ENCODE measurements at places on chromosomes 1 and 21. TPM values are rescaled to one million over a fixed set of nuclear protein-coding genes. Genes with fewer than 3 reads are reported as not detected.

DNA sequence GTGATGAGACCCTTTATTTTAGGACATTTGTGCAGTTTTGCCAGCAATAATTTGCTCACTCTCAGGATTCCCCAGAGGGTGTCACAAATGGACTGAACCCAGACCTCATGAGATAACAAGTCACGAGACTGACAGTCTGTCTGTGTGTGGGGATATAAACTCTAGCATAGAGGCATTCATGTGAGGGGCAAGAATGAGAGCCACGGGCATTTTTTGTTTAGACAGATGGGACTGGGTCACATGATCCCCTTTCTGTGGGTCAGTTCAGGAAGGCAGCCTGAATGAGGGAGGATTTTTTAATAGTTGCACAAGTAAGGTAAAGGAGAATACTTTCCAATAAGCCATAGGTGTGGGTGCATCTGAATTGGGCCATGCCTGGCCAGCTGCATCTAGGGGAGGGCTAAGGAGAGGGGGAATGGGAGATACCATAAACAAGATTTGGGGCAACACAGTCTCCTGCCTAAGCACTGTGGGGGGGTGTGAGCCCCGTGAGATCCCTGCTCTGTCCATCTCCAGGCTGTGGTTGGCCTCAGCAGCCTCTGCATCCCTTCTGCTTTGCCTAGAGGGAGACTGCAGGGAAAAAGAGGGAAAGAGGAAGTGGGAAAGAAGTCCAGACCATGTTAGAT is 66.6 kb downstream of the NAV1 start:
- DNase-seq = no peak
- no peaks in the 10 kb centered on the region for H3K27me3 ChIP-seq
- H3K4me1 ChIP-seq = peaks cover 44% of the 10 kb centered on the region
- H3K4me3 ChIP-seq = no peak overlapping the region
- no peaks in the 10 kb centered on the region for H3K36me3 ChIP-seq

PADI3 gene
- 0.39 TPM for total RNA-seq

OR2L13 gene
- total RNA-seq = not detected

DNA sequence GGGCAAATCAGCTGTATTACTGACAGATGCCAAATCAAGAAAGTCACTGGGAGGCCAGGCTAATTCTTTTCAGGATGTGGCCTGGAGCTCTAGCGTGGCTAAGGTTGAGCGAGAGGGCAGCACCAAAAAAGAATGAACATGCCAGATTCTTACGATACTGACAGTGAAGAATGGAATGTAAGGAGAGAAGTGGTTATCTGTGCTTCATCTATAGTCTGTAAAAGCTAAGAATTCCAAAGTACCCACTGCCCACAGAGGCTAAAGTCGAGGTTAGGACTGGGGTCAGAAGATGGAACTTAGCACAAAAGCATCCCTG is 32.7 kb downstream of the TFAP2E start:
- H3K27ac ChIP-seq = peak overlapping the region; percentile 40
- peaks cover 14% of the 10 kb centered on the region for H3K4me1 ChIP-seq
- peaks cover 55% of the 10 kb centered on the region for H3K36me3 ChIP-seq
- no peak for DNase-seq
- H3K4me3 ChIP-seq = no peak overlapping the region

- no peaks in the 10 kb centered on the region for H3K36me3 ChIP-seq
- H3K27me3 ChIP-seq = no peaks in the 10 kb centered on the region
- DNase-seq = no peak
- H3K27ac ChIP-seq = no peak overlapping the region
Observed at GRCh38 chr1:115450501-115451040, 112.5 kb upstream of the NGF start.

PLEKHN1 gene
- total RNA-seq = 0.21 TPM

- no peak overlapping the region for H3K4me3 ChIP-seq
- H3K4me1 ChIP-seq = no peaks in the 10 kb centered on the region
- no peaks in the 10 kb centered on the region for H3K27me3 ChIP-seq
- DNase-seq = no peak
Observed at GRCh38 chr1:34625521-34626015, 129.3 kb upstream of the GJB5 start.

- H3K36me3 ChIP-seq = no peaks in the 10 kb centered on the region
- no peaks in the 10 kb centered on the region for H3K27me3 ChIP-seq
- H3K27ac ChIP-seq = peak overlapping the region; percentile 78
- H3K4me3 ChIP-seq = peak overlapping the region; percentile 18
- peaks cover 42% of the 10 kb centered on the region for H3K4me1 ChIP-seq
Observed at GRCh38 chr1:172270605-172271004, 149.9 kb upstream of the C1orf105 start.

GRCh38 chr1:93223023-93223675 is 42.6 kb downstream of the CCDC18 start:
- H3K36me3 ChIP-seq = peaks cover 22% of the 10 kb centered on the region
- no peak for DNase-seq
- no peaks in the 10 kb centered on the region for H3K4me1 ChIP-seq
- H3K27me3 ChIP-seq = no peaks in the 10 kb centered on the region

SHE gene
- total RNA-seq = not detected

GRCh38 chr1:81478219-81478618 is 322.5 kb upstream of the ADGRL2 start:
- H3K36me3 ChIP-seq = no peaks in the 10 kb centered on the region
- peaks cover 3% of the 10 kb centered on the region for H3K4me1 ChIP-seq
- no peak overlapping the region for H3K4me3 ChIP-seq
- H3K27ac ChIP-seq = no peak overlapping the region

- DNase-seq = no peak
- H3K4me3 ChIP-seq = no peak overlapping the region
- peaks cover 8% of the 10 kb centered on the region for H3K36me3 ChIP-seq
- H3K4me1 ChIP-seq = peaks cover 3% of the 10 kb centered on the region
- H3K27ac ChIP-seq = no peak overlapping the region
Observed at GRCh38 chr21:26570203-26570602, 2.9 kb downstream of the CYYR1 start.

DNA sequence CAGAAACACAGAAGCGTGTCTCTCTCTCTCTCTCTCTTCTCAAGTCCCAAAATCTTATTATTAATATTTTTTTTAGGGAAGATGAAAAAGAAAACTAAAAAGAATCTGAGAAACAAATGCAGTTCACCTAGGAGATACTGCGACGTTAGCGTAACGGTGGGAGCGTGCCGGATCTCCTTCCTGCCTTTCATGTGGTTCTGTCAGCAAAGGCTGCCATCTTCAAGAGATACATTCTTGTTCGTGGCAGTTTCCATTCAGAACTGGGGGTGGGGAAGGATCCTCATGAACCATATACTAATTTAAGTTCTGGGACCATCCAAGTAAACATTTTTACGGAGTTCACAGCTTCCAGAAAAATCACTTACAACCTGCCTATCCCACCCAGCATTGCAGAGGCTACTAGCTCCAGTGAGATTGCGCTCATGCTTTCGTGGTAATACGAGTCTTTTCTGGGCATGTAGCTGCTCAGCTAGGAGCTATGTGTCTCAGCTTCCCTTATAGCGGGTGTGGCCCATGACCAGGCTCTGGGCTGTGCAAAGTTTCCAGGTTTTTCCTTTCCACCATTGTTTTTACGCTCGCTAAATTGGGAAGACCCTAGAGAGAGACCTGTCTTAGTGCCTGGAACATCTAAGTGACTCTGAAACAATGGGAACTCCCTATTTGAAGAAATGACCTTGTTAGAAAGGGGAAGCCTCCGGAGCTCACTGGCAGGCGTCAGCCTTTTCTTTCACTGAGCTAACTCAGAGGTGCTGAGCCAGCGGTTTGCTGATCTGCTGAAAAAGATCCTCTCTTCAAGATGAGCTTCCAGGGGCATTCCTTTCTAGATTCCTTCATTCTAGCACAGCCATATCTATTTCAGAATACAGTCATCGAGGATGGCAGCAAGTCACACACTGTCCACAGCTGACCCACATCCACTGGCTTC is 17.3 kb downstream of the SLAMF1 start:
- H3K36me3 ChIP-seq = no peaks in the 10 kb centered on the region
- DNase-seq = no peak
- no peak overlapping the region for H3K4me3 ChIP-seq
- no peak overlapping the region for H3K27ac ChIP-seq
- no peaks in the 10 kb centered on the region for H3K4me1 ChIP-seq
- peaks cover 7% of the 10 kb centered on the region for H3K27me3 ChIP-seq

CD52 gene
- total RNA-seq = not detected

ADORA3 gene
- total RNA-seq = not detected

- no peaks in the 10 kb centered on the region for H3K36me3 ChIP-seq
- H3K4me1 ChIP-seq = no peaks in the 10 kb centered on the region
- peaks cover 2% of the 10 kb centered on the region for H3K27me3 ChIP-seq
- peak; percentile 77 for DNase-seq
- H3K4me3 ChIP-seq = no peak overlapping the region
Observed at GRCh38 chr1:153389973-153390879, 647 bp downstream of the S100A8 start.

KRTAP19-1 gene
- total RNA-seq = not detected

- H3K4me3 ChIP-seq = no peak overlapping the region
- no peaks in the 10 kb centered on the region for H3K27me3 ChIP-seq
- H3K36me3 ChIP-seq = no peaks in the 10 kb centered on the region
- no peak for DNase-seq
- H3K4me1 ChIP-seq = peaks cover 6% of the 10 kb centered on the region
Observed at GRCh38 chr1:27021354-27022031, 8.8 kb upstream of the TENT5B start.

NMNAT2 gene
- total RNA-seq = 2.2 TPM

DNA sequence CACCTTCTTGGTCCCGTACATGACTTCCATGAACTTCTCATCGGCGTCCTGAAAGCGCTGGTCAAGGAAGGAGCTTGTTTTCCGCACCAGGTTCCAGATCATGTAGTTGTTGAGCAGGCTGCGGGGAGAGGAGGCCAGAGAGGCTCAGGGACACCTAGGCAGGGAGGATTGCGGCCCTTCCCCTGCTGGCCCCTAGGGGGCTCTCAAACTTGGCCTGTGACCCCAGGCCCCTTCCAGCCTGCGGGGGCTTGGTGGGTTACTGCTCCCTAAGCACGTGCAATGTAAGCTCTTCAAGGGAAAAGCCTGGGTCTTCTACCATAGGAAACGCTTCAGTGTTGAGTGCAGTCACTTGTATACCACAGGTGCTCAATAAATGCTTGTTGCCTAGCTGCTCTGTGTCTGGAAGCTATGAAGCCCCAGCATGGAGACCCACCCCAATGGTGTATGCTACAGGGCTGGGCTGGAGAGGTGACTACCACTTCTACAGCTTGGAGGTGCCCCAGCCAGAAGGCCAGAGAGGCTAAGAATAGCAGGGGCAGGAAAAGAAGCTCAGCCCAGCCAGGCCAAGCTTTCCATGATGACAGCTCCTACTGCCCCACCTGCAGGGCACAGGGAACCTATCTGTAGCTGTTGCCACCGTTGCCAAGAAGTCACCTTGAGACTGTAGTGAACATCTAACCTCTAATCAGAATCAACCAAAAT is 45.1 kb downstream of the ECE1 start:
- no peak overlapping the region for H3K27ac ChIP-seq
- no peak overlapping the region for H3K4me3 ChIP-seq
- H3K27me3 ChIP-seq = no peaks in the 10 kb centered on the region
- peaks cover 15% of the 10 kb centered on the region for H3K4me1 ChIP-seq
- DNase-seq = no peak

DNA sequence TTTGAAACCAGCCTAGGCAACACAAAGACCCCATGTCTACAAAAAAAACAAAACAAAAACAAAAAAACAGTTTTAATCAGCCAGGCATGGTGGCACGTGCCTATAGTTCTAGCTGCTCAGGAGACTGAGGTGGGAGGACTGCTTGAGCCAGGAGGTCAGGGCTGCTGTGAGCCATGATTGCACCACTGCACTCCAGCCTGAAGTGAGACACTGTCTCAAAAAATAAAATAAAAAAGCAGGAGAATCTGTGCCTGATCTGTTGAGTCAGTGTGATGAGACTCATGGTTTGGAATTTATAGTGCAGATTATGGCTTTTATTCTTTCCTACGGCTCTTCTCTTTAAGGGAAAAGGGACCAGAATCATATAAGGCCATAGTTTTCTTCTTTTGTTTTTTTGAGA is 16.5 kb downstream of the TRIT1 start:
- DNase-seq = no peak
- peaks cover 8% of the 10 kb centered on the region for H3K36me3 ChIP-seq
- H3K4me1 ChIP-seq = peaks cover 1% of the 10 kb centered on the region
- no peak overlapping the region for H3K4me3 ChIP-seq
- no peaks in the 10 kb centered on the region for H3K27me3 ChIP-seq

DNA sequence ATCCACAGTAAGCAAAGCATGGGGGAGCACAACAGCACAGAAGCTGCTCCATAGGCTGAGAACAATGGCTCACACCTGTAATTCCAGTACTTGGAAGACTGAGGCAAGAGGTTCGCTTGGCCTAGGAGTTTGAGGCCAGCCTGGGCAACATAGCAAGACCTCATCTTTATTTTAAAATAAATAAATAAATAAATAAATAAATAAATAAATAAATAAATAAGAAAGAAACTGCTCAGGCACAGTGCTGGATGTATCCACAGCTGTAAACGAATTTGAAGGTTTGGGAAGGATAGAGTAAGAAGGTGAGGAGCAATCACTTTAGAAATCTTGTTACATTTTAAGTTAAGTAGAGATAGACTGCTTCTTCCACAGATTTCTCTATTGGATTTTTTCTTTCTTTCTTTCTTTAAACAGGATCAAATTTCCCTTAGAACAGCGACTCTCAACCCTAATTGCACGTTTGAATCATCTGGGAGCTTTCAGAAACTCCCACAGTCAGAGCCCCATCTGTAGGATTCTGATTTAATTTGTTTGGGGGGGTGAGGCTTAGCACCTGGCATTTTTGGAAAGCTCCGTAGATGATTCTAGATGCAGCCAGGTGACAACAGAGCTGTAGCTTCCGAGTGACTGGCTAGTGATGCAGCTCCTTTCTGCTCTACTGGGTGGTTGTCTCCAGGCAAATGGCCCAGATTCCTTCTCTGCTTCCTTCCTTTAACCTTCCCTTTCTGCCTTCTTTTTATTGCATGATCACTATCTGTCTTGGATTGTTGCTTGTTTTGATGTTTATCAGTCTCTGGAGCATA is 53.5 kb downstream of the S1PR1 start:
- H3K36me3 ChIP-seq = no peaks in the 10 kb centered on the region
- peaks cover 13% of the 10 kb centered on the region for H3K4me1 ChIP-seq
- H3K27ac ChIP-seq = no peak overlapping the region
- H3K27me3 ChIP-seq = no peaks in the 10 kb centered on the region
- H3K4me3 ChIP-seq = no peak overlapping the region
- DNase-seq = no peak

DNA sequence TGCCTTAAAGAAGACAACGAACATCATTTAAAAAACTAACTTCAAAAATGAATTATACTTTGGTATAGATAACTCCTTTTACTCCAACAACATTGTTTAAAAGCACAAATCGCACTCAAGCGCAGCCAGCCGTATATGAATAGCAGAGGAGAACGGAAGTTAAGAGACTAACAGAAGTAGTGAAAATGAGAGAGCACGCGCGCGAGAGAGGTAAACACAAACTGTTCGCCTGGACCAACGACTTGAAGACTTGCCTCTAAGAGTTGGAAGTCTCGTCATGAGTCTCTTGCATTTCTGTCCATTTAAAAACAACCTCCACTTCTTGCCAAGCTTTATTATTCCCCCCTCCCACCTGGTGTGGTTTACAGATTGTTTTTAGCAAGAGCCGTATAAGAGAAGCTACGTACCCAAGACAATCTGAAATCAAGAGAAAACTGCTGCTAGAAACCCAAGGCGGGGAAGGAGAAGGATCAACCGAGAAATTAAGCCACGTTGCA is 479 bp downstream of the SELENOF start:
- no peaks in the 10 kb centered on the region for H3K27me3 ChIP-seq
- H3K4me3 ChIP-seq = no peak overlapping the region
- peaks cover 6% of the 10 kb centered on the region for H3K36me3 ChIP-seq
- H3K4me1 ChIP-seq = peaks cover 42% of the 10 kb centered on the region

- no peaks in the 10 kb centered on the region for H3K4me1 ChIP-seq
- no peak overlapping the region for H3K27ac ChIP-seq
- no peaks in the 10 kb centered on the region for H3K27me3 ChIP-seq
- no peak overlapping the region for H3K4me3 ChIP-seq
Observed at GRCh38 chr1:54094001-54094729, 40.8 kb downstream of the TCEANC2 start.

Measured in osteocyte (in vitro differentiated cells).